ENCODE measurements at places on chromosomes 5 and 9.

- DNase-seq, result no peak
Observed at GRCh38 chr5:28516722-28517121, 1478.3 kb upstream of the CDH9 start.

GRCh38 chr5:159184858-159185381 is 24.4 kb downstream of the RNF145 start:
- DNase-seq, result no peak

- DNase-seq, result peak; percentile 87
Observed at GRCh38 chr9:98315551-98316060, 60.2 kb upstream of the TBC1D2 start.

DNA sequence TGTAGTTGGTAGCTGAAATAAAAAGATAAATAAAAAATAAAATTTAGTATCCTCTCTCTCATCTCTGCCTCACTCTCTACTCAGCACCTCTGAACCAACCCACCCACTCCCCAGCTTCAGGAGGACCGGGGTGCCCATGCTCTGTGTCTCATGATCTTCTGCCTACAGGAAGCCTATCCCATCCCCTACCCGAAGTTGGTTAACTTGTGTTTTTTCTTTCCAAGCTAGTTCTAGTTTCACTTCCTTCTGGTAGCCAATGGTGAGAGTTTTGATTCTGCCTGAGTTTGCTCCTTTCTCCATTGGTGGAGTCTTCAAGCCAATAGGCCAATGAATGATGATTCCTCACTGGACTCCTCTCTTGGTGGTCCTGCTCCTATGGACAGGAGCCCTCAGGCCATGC is 32.1 kb downstream of the SNX24 start:
- no peak for DNase-seq

DNA sequence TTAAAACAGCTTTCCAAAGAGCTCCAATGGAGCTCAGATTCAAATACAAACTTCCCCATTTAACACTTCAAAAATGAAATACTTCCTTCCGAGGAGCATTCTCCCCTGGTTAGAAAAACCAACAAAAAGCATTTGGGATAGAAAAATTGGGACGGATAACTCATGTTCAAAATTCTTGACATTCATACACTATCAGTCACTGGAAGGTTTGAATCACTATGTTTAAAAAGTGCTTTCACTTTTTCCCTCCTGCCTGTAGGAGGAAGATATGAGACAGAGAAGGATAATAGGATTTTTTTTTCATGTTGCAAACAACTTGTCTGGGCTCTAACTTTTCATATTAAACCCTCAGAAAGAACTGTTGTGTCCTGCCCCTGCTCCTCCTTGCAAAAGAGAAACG is 412.0 kb downstream of the ACTL7B start:
- no peak for DNase-seq

DNA sequence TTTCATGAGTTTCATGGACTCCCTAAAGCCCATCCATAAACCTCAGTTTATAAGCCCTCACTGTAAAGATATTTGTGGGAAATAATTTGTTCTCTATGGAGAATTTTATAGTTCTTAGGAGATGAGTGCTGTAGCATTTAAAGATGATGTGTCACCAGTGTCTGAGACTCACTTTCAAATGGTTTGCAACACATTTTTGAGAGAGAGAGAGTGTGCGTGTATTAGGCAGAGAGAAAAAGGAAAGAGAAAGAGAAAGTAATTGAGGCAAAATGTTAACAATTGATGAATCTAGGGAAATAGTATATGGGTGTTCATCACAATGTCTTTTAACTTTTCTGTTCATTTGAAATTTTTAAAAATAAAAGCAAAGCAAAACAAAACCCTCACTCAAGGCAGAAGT is 479.0 kb downstream of the ZSWIM6 start:
- no peak for DNase-seq

DNA sequence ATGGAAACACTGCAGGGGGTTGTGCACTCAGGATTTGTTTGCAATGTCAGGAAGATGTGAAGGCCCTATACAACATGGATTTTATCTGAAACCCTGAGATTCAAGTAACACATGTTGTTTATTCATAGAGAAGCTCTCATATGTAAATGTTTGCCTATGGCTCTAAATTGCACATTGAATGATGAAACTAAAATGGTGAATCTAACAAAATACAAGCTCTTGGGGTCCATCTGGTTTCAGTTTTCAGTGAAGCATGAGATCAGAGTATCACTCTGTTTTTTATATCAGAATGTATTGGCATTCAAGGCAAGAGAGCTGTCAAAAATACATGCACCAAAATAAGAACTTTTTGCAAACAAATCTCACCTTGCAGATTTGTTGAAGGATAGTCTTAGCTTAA is 19.6 kb upstream of the FRMD3 start:
- no peak for DNase-seq

GRCh38 chr9:133106511-133107244 is 14.4 kb downstream of the RALGDS start:
- no peak for DNase-seq

- DNase-seq, result no peak
Observed at GRCh38 chr5:151182524-151182900, 24.9 kb upstream of the ANXA6 start.

DNA sequence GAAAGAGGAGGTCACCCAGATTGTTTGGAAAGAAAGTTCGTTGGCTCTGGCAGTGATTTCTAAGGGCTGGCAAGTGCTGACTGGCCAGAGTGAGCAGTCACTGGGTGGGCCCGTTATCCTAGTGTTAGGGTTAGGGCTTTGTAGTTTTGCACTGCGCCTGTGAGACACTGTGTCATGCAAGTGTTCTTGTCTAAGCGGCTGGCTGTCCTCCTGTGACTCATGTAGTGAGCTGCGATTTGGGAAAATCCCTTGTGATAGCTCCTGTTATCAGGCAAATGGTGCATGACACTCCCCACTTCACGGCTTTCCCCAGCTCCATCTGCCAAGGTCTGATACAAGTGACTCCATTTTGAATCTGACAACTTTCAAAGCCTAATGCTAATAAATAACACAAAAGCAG is 526.0 kb upstream of the ADAMTS16 start:
- DNase-seq, result no peak

DNA sequence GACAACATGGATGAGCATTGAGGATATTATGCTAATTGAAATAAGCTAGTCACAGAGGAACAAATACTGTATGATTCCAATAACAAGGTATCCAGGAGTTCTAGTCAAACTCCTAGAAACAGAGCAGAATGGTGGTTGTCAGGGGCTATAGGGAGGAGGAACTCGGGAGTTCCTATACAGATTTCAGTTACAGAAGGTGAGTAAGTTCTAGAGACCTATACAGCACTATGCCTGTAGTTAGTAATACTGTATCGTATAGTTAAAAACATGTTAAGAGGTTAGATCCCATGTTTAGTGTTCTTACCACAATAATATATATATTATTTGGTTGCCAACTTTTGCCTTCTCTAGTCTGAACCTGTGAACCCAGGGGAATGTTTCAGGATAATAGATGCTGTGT is 7.9 kb upstream of the OXCT1 start:
- DNase-seq, result no peak

DNA sequence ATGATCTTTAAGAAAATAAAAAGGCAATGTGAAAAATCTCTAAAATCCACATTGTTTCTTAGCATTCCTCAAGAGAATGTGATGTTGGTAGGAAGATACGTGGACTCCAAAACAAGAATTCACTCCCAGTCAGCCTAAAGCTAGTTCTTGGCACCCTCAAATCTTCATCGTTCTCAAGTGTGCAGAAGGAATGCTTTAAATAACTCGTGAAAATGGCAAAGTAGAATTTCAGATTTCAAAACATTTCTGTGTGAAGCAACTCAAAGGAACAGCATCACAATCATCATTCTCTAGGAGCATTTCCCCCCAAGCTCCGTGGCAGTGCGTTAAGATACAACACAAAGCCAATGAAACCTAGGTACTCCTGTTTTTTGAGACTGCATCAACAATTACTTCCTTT is 185.1 kb upstream of the DMAC1 start:
- DNase-seq, result no peak

DNA sequence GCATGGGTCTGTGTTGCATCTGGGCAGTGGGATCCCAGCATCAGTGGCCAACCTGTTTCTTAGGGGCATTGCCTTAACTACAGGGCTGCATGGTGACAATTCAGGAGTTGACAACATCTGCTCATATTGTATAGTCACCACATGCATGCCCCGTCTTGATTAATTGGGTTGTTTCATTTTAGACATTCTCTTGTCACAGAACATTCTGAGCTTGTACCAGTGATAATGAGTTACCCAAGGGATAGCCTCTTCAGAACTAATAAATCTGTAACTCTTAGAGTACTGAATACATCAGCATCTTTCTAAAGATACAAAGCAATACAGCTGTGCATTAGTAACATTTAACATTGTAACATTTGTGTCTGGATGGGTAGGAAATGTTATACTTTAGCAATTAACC is 426.5 kb upstream of the CD180 start:
- DNase-seq, result peak; percentile 5

DNA sequence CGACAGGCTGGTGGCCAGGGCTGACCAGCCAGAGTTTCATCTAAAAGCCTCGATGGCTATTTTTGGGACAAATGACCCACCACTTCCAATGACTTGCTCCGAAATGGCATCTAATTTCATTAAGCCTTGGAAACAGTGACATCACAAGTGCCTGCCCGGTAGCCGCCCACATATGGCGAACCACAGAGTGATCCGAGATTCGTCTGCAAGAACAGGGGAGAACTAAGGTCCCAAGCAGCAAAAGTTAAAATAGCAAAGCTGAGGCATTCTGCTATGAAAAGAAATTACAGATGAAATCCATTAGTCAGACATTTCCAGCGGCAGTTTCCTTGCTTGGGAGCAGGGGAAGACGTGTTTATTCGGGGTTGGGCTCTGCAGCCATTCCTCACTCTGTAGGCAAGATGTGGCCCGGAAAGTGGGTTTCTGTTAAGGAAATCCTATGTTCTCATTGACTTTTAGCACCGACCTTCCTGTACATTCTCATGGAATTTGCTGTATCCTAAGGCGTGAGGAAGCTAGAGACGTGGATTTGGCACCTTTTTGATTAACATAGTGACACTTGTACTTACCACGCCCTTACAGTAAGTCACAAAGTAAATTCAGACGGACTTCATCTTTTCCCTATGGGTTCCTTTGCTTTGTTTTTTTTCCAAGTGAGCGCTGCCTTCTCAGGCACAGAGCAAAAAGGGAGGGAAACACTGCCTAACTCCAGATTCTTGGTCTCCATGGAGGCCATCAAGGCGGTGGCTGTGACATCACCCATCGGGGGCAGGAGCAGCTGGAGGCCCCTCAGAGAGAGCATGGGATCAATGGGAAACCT is 45.1 kb downstream of the ERGIC1 start:
- DNase-seq, result no peak

GRCh38 chr5:54520438-54520846 is 2.9 kb downstream of the SNX18 start:
- DNase-seq, result no peak

GRCh38 chr5:65394087-65394486 is 87.6 kb downstream of the ADAMTS6 start:
- DNase-seq, result no peak

- no peak for DNase-seq
Observed at GRCh38 chr5:66440202-66440680, 156.0 kb upstream of the MAST4 start.

DNA sequence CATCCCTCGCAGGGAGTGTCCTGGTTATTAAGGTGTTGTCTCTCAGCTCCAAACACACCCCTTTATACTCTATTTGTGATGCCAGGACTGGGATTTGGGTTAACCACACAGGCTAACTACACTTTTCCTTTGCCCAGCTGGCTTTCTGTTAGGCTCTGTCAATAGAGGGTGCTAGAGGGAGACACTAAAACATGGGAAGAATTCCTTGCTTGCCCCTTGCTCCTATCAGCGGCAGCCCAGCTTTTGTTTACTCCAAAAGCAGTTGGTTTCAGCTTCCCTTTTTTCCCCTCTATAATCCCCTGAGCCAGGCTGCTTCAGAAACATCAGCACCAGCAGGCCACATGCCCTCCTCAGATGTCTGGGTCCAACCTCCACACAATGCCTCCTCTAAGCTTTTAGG is 297.1 kb downstream of the KCTD16 start:
- peak; percentile 41 for DNase-seq

GRCh38 chr5:57717555-57717954 is 234.9 kb upstream of the ACTBL2 start:
- DNase-seq, result no peak

- DNase-seq, result no peak
Observed at GRCh38 chr9:130523921-130524320, 55.5 kb upstream of the FUBP3 start.

- no peak for DNase-seq
Observed at GRCh38 chr5:178434851-178435250, 155.3 kb downstream of the COL23A1 start.

DNA sequence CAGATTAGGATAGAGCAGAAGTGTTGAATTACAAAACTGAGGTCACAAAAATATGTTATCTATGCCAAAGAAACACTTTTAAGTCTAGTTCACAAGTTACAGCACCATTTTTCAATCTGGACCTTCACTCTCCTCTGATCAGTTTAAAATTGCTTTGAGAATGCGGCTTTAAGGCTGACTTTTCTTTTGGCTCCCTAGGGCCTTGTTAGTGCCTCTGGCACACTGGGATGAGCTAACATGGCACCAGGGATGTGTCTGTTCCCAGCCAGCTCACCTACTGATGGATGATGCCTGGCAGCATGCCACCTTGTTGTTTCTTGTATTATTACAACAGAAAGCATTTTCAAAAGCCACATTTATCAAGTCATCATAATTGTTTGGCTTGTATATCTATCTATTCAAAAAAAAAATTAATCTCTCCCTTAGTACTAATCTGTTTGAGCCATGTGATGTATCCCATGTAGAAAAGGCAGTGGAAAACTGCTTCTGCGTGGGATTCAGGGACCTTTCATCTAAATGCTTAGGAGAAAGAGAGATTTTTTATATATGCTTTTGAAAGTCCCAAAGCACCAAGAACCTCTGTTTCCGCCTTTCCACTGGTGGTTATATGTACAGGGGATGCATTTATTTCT is 46.6 kb downstream of the ADAMTSL1 start:
- no peak for DNase-seq

GRCh38 chr5:149667084-149667828 is 62.9 kb upstream of the PPARGC1B start:
- no peak for DNase-seq

DNA sequence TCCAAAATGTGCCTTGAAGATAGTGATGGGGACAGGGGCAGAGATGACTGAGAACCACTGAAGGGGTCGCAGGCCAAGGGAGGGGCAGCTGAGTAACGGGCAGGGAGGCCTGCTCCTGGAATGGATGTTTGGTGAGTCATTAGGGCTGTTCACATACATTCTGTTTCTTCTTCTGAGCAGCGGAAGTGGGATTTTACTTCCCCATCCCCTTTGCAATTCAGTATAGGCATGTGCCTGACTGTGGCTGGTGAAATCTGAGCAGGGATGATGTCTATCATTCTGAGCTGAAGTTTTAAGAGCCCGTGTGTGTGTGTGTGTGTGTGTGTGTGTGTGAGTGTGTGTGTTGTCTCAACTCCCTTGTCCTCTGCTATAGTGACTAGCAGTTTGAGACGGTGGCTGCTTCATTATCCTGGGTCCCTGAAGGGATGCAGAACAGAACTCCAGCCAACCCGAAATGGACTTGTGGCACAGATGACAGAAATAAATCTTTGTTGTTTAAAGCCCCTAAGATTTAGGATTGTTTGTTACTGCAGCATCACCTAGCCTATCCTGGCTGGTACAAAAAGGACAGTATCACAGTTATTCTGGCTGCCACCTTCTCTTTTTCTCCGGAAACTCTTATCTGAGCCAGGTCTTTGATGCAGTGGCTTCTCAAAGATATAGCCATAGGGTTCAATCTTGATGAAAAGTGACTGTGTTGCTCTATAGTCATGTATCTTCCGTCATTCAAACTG is 29.2 kb upstream of the TGFBI start:
- DNase-seq, result no peak

- DNase-seq, result no peak
Observed at GRCh38 chr9:36793277-36793676, 220.6 kb downstream of the MELK start.

- no peak for DNase-seq
Observed at GRCh38 chr9:77747163-77747562, 99.0 kb upstream of the GNA14 start.

Data from NCI-H1436 (cell line).